NCI-H446 (cell line): ENCODE measurements at places on chromosomes 16 and 17.
A peak's percentile ranks its signal among the peaks of the same experiment; 100 is the strongest.

DNA sequence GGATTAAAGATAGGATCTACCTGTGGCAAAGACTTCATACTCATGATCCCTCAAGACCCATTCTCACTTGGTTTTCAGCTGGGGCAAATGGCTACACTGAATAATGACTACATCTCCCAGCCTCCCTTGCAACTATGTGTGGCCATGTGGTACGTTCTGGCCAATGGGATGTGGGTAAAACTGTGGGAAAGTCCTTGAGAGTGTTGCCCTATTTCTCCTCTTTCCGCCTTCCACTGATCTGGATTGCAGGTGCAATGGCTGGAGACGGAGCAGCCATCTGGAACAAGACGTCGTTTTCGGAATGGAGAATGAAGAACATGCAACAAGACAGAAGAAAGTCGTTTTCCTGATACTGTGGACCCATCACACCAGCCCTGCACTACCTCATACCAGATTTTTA, 48.5 kb downstream of the HAPSTR1 start:
- DNase-seq, result peak; percentile 17

GRCh38 chr16:35570946-35571345, 2111.5 kb downstream of the TP53TG3F start:
- no peak for DNase-seq

- DNase-seq, result no peak
These were observed 34.1 kb upstream of the ANKFN1 start for GRCh38 chr17:56119191-56119590.

- no peak for DNase-seq
These were observed 18.0 kb downstream of the CTRB2 start for GRCh38 chr16:75188832-75189477.

GRCh38 chr17:332023-332422, 20.6 kb downstream of the RPH3AL start:
- DNase-seq, result no peak

DNA sequence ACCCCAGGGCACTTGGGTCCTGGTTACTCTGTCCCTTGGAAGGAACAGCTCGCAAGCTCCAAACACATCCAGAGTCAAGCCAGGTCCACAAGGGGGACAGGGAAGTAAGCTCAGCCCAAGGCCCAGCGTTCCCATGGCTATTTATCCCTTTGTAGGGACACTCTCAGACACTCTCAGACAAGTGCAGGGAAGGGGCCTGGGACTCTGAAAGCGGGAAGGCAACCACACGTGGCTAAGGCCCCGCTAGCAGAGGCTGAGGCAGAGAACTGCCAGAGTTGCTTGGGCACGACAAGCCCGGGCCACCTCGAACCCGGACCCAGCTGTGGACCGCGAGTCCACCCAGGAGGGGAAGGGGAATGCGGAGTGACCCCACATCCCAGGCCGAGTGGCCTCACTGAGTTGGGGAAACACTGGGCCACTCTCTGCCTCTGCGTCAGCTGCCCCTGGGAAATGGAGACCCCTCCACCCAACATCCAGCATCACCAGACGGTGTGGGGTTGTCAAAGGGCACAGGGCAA, 10.2 kb downstream of the NPTX1 start:
- DNase-seq, result no peak

DNA sequence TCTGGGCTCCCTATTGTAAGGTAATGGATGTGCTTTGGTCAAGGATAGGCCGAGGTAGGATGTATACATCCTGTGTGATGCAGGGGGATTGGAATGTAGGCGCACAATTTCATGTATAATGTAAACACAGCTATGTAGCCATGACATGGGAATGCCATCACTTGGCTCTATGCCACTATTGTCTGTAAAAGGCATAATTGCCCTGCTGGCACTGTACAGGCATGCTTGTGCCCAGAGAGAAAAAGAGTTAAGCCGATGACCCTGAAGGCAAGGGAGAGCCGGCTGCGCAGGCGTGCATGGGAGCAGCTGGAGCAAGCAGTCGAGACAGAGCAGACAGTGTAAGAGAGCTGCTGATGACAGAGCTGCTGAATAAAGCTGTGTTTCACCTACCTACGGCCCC, 212.5 kb upstream of the CPHXL start:
- no peak for DNase-seq

DNA sequence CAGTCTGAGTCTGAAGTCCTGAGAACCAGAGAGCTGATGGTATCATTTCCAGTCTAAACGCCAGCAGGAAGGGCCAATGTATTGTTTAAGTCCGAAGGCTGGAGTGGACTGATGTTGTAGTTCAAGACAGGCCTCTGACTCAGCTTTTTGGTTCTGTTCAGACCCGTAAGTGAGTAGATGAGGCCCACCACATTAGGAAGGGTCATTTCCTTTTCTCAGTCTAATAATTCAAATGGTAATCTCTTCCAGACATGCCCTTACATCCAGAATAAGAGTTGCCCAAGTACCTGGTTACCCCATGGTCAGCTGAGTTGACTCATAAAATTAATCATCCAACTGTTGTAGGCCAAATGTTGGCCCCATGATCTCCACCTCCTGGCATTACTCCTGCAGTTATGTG, 442.6 kb upstream of the HSBP1 start:
- DNase-seq, result no peak

DNA sequence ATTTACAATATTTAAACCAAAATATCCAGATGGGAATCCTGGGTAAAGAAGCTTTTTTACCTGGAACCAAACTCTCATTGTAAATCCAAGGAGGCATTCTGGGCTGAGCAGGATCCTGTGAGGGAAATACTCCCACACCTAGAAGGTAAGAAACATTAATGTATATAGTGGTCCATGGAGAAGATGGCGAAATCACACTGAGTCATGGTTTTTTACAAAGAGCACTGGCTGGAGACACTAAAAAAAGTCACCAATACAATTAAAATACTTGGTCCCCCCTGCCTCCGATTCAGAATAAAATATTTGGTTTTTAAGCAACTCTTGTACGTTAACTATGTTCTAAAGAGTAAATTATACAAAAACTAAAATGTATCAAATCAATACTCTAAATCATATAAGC, 32.9 kb downstream of the SYNRG start:
- DNase-seq, result no peak

DNA sequence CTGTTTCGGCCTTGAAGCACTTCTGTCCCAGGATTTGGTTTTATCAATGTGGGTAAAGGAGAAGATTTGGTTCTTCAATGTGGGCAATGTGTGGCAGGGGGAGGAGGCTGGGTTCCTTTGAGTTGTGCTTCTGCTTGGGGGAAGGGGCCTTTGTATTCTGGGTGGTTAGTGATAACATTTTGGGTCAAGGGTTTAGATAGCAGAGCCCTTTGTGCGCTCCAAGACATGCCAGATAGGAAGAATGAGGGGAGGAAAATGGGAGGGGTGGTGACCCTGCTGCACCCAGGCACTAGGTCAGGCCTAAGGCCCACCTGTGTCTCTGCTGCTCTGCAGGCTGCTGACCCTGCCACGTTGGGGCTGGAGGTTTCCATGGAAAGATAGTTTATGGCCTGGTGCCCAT, 40.0 kb upstream of the CDC42EP4 start:
- DNase-seq, result no peak

DNA sequence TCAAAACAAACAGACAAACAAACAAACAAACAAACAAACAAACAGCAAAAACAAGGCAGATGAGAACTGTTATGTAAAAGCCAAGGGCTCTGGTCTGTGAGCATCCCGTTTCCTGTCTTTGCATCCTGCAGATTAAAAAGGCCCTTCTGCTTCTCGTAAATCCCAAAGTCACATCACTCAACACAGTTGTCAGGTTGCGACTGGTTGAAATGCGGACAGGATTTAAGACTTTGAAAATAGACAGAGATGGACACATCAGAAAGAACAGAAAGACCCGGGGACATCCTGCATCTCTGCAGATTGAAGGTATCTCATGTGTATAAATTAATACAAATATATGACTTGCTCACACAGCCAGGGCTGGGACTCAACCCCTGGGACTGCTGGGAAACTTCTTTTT, 18.2 kb upstream of the TMC7 start:
- no peak for DNase-seq

- DNase-seq, result no peak
These were observed 2.0 kb upstream of the ZNF263 start for GRCh38 chr16:3281222-3281820.

DNA sequence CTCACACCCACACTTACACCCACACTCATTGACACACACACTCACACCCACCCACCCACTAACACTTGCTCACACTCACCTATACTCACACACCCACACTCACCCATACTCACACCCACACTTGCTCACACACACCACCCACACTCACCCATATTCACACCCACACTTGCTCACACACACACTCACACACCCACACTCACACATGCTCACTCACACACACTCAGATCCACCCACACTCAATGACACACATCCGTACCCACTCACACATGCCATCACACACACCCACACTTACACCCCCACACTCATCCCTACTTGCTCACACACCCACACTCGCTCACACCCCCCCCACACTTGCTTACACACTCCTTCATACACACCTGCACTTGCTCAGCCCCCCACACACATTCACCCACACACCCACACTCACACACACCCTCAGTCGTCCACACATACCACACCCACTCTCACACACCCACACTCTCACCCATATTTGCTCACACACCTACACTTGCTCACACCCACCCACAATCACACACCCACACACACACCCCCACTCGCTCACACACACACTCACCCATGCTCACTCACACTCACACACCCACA, 321.1 kb upstream of the N4BP1 start:
- DNase-seq, result no peak

DNA sequence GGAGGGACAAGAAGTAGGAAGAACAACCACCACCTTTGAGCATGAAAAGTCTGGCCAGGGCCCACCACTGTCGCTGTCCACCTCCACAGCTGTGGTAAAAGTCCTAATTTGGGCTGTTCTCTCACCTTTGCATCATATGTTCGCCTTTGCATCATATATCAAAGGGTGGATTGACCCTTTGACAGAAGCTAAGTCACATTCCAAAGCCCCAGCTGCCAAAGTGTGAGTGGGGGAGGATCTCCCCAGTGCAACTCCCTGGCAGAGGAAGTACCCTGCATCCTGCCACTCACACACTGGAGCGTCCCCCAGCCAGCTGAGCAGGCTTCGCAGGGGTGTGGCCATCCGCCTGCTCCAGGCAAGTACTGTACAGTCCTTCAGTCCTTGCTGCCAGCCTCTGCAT, 12.7 kb upstream of the SPECC1 start:
- no peak for DNase-seq

DNA sequence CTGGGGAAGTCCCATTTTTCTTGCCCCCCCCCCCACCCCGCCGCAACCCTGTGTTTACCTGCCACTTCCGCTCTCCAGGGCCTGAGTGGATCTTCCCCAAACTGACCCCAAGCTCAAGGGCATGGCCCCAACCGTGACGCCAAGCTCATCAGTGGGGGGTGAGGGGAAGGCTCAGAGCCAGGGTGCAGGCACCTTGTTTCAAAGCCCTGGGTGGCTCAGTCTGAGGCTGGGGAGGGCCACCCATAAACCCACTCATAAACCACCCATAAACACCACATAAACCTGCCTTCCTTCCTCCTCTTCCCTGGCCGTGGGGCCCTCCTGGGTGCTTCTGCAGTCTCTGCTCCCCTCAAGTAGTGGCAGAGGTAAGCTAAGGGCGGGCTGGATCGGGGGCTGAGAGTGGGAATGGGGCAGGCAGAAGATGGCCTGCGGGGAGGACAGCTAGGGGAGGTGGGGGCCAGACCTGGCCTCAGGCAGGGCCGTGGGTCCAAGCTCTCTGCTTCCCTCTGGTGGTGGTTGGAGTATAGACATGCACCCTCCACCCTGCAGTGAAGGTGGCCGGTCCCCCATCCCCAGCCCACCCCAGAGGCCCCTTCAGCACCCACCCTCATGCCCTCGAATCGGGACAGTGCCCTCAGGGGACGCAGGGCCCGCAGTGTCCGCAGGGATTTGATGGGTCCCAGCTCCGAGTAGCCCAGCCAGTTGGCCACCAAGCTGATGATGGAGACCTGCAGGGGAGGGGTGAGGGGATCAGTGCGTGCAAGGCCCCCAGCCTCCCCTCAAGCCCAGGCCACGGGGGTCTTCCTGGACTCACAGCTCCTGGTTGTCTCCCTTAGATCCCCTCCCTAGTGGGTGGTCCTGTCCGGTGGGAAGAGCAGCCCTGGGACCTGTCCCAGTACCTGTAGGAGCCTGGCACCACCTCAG, 14.6 kb upstream of the CD79B start:
- DNase-seq, result peak; percentile 2

GRCh38 chr16:47431960-47432359, 28.9 kb downstream of the ITFG1 start:
- no peak for DNase-seq

GRCh38 chr16:64865069-64865696, 256.7 kb downstream of the CDH11 start:
- no peak for DNase-seq

GRCh38 chr17:13736916-13737315, 135.2 kb upstream of the HS3ST3A1 start:
- DNase-seq, result no peak

DNA sequence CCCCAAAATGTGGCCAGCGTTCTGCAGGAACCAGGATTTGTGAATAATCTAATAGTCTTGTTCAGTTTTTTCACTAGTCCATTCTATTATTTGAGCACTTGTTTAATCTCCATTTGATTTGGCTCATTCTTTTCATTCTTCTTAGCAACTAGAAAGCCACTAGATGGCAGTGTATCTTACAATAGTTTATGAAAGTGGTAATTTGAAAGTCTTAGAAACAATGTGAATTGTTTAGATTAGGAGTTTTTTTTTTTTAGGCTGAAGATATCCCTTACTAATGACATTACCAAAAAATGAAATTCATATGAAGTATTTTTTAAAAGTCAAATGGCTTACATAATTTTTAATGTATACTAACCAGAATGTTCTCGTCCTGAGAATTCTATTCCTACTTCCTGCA, 6.7 kb downstream of the ERI2 start:
- DNase-seq, result no peak

DNA sequence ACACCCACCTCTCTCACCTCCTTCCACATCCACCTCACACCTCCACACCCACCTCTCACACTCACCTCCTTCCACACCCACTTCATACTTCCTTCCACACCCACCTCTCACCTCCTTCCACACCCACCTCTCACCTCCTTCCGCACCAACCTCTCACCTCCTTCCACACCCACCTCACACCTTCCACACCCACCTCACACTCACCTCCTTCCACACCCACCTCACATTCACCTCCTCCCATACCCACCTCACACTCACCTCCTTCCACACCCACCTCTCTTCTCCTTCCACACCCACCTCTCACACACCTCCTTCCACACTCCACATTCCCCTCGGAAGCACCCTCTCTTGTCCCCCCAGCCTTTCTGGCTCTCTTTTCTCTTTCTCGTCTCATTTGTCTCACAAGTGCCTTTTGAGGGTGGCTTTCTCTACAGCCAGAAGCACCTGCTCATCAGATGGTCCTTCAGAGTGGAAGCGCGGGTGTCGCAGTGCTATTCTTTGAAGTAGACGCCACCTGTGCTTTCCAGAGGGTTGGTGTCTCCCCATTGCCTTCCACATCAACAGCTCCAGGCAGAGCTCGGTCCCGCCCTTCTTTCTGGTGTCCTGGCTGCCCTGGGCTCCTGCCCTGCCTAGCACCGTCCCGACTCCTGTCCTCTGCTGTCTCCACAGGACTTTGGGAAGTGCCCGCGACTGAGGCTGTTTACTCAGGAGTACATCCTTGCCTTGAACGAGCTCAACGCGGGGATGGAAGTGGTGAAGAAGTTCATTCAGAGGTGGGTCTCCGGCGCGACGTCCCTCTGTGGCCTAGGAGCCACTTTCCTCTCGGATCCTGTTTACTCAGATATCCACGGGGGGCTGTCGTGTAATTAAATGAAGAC, 109.4 kb upstream of the PLCG2 start:
- DNase-seq, result no peak
